ENCODE measurements at places on chromosomes 13 and 19.

DNA sequence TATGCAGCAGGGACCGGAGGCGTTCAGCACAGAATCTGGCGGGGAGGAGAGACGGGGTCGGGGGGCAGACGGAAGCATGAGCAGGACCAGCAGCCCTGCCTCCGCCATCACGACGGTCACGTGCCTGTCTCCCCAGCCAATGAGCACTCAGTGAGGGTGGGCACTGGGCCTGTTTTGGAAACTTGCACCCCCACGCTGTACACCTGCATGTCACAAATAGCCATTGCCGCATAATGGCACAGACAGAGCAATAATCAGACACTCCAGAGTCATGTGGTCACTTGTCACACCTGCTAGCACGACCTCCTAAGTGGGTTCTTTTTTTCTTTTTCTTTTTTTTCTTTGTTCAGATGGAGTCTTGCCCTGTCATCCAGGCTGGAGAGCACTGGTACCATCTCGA is 8.8 kb downstream of the ERCC2 start:
- DNase-seq = no peak

- DNase-seq = no peak
These were observed 4.9 kb downstream of the TSSK6 start for GRCh38 chr19:19510432-19510831.

GRCh38 chr19:24033963-24034342 is 53.0 kb upstream of the ZNF254 start:
- DNase-seq = peak; percentile 12

DNA sequence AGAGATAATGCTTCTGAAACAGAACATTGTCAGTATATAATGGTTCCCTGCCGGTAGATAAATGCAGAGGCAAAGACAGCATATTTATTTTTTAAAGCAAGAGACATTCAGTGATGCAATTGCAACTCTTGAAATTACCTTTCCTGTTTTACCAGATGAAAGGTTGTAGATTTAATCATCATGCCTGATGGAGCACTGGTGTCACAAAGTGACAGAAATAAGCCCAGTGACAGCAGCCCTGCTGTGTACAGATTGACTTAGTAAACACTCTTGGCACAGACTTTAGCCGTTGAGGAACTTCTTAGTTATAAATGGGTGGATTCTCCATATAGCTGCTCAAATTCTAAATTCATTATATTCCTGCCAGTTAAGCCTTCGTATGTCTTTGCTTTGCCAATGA is 172.5 kb downstream of the ITGBL1 start:
- DNase-seq = no peak

DNA sequence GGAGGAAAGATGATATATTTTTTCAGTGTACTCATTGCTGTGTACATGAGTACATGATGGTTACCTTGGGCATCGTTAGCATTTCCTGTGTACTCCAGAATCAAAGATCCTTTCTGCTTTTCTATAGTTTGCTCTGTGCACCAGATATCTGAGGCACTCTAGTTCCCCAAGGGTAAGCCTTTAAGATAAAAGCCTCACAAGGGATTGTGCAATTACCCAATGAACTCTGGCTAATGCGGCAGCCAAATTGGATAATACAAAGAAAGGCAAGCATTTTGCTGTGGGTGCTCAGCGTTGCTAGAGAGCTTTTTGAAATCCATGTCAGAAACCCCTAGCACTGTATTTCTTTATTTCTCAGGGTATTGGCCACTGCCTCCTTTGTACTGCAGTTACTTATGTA is 2.9 kb downstream of the CYSLTR2 start:
- no peak for DNase-seq

GRCh38 chr19:22332924-22333323 is 46.7 kb downstream of the ZNF729 start:
- no peak for DNase-seq

DNA sequence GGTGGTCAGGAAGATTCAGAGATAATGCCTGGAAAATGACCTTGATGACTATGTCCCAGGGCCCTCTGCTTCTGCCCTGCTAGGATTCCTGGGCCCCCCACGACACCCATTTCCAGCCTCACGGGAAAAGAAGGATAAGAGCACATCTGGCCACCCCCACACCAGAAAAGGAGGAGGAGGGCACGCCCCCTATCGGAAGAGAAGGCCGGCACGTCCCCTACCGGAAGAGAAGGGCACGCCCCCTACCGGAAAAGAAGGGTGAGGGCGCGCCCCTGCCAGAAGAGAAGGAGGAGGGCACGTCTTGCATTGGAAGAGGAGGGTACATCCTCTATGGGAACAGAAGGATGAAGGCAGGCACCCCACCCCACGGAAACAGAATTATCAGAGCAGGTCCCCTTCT is 84.3 kb downstream of the IER2 start:
- DNase-seq = peak; percentile 67

DNA sequence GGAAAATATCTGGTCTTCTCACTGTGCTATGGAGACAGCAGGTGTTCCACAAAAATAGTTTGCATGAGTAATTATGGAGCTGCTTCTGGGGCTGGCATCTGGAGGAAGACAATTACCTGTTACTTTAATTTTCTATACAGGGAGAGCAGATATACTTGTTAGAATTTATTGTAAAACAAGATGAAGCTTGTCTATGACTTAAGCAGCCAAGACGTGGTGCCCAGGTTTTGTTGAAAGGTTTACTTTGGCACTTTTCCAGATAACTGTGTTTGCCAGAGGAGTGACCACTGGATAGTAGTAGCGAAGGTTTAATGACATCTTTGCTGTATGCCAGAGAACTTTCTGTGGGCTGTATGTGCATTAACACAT is 134.5 kb upstream of the KL start:
- no peak for DNase-seq

- no peak for DNase-seq
These were observed 70.7 kb downstream of the EPS15L1 start for GRCh38 chr19:16400911-16401591.

GRCh38 chr19:55041627-55042343 is 3.7 kb upstream of the GP6 start:
- no peak for DNase-seq

DNA sequence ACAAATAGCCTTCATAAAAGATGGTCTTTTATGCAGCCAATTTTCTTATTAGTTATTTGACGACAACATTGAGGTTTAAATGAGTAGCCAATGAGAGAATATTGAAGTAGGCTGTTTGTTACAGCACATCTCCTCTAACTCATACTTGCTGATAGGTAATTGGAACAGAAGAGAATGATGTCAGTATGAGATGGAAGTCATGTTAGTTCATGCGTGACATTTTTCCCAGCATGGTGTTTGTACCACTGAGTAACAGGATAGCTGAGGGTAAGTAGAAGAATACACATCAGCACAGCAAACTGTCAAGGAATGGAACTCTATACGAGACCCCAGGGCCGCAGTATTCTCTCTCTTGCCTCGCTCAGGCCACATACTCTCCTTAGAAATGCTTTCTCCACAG is 37.2 kb downstream of the COL4A2 start:
- no peak for DNase-seq

Data from CD4-positive, alpha-beta T cell treated with Interleukin-15 for 4 hours (primary cell).